ENCODE measurements at places on chromosomes 1 and 21.

GRCh38 chr1:231274119-231274825 is 33.3 kb downstream of the GNPAT start:
- DNase-seq = no peak

GRCh38 chr1:217228689-217229088 is 402.2 kb downstream of the GPATCH2 start:
- no peak for DNase-seq

DNA sequence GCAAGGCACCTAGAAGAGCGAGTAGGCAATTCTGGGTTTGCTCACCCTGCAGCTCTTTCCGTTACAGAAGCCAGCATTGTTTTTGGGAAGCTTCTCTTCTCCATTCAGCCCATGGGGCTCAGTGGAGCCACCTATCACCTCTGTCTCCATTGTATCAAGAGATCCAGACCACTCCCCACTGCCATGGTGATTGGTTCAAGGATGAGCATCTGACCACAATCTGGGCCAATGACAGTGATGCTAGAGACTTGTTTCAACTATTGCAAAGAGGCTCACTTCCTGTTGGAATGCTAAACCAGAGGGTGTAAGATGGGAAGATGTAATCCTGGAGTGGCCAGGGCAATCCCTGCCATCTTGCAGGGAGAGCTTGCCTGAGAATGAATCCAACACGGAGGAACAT is 6.6 kb downstream of the SPATA21 start:
- DNase-seq = no peak

DNA sequence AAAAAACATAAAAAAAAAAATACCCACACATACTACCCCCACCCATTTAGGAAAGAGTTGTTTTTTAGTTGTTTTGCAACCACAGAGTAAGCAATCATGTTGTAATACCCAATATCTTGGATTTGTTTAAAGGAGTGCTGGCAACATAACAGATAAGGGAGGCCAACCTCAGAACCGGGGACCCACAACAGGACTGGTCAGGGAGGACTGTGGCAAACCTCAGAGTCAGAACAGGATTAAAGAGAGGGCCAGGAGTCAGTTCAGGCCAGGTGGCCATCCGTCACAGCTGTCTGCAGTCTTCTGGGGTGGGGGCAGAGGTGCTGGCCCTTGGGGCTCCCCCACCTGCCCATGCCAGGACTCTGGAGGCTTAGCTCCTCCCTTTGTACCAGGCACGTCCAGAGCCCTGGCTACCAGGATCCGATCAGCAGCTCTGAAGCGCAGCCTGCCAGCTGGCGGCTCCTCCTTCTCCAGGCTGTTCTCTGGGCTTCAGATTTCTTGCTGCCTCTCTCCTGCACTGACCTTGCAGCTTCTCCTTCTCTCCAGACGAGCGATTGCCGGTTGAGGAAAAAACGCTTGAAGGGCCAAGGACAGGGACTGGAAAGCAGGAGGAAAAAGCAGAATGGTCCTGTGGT is 7.9 kb downstream of the H6PD start:
- DNase-seq = no peak

DNA sequence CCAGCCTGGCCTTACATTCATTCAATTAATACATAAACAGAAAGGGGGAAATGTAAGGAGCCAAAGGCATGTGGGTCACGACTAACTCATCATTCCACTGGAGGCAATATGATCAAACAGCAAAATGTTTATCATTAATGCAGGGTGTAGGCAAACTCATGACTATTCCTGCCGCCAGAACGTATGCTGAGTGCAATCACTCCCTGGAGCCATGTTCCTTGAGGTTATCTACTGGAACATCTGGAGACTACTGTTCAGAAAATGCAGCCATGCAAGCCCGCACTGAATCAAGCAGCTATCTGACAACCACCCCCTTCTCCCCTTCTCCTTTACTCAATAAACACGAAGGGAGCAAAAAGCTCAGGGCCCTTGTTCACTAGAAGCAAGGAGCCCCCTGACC is 267.6 kb downstream of the COL11A1 start:
- DNase-seq = no peak

GRCh38 chr1:169048043-169048442 is 58.4 kb upstream of the ATP1B1 start:
- DNase-seq = no peak

GRCh38 chr21:34885626-34886239 is 163.4 kb downstream of the RUNX1 start:
- DNase-seq = no peak

DNA sequence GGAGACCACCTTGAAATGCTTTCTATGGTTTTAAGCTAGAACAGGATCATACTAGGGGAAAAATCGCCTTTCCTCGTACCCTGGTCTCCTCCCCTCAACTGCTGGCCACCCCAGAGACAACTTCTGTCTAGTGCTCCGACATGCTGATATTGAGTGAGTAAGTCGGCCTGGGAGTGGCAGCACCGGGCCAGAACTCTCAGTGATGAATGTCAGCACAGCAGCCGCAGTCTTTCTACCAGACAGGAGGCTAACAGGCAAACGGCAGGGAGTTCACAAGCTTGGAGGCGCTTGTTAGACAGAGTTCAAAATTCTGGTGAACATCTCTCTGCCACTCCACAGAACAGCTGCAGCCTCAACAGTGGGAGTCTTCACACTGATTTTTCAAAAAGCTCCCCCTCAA is 716.9 kb downstream of the ADGRL2 start:
- no peak for DNase-seq

GRCh38 chr1:170215072-170215885 is 69.5 kb downstream of the NTMT2 start:
- no peak for DNase-seq

DNA sequence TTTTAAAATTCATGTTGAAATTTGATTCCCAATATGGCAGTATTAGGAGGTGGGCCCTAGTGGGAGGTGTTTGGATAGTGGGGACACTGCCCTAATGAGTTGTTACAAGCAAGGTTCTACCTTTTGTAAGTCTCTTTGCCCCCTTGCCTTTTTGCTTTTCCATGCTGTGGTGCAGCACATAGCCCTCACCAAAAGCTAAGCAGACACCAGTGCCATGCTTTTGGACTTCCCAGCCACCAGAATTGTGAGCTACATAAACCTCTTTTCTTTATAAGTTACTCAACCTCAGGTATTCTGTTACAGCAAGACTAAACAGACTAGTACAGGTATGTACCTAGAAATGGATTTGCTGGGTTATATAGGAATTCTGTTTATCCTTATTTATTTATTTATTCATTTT is 13.7 kb downstream of the ZMYM4 start:
- no peak for DNase-seq

GRCh38 chr1:107493111-107493716 is 352.4 kb downstream of the NTNG1 start:
- DNase-seq = no peak

DNA sequence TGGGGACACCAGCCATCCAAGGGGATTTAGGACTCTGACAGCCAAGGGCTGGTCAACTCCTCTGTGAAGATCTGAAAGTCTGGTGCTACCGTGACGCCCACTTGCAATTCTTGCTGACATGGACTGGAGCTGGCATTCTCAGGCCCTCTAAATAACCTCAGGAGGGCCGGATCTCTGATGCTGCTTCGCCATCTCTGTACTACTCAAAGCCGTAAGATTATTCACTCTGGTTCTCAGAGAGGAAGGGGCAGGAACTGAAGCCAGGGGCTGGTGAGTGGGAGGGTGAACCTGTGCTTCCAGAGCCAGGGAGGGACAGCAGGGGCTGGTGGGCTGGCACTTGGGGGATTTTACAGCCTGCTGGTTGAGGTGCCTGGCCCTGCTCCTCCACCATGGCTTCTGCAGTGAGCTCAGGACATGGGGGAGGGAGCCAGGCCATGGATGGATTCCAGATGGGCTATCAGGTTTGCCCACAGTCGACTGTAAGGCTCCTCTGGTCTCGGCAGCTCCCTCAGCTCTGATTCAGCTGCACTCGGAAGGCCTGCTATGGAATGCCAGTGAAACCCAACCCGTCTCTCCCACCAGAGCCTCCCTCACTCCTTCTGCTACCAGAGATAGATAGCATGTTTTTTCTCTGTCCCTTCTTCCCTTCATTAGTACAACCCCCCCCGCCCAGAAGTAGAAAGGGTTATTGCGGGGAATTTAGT is 84.5 kb downstream of the PLXNA2 start:
- DNase-seq = no peak

- no peak for DNase-seq
These were observed 59.3 kb upstream of the GNG12 start for GRCh38 chr1:67892476-67893125.

- DNase-seq = no peak
These were observed 47.2 kb upstream of the DNAH14 start for GRCh38 chr1:224882264-224882663.

DNA sequence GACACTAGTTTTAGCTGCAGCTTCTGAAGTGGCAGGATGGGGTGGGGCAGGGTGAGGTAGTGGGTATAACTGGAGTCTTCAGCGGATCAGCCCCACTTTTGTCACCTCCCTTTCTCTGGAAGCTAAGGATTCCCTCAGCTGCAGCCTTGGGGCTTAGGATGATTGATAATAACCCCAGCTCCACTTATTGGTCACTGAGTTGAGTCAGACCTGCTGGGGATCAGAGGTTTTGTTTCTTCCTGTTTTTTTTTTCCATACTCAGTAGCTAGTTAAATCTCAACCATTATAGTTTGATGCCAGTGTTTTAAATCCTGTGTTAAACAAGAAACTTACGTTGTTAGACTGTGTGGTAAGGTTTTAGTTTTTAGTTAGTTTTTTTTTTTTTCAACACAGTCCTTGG is 57.2 kb downstream of the LAMC1 start:
- no peak for DNase-seq

DNA sequence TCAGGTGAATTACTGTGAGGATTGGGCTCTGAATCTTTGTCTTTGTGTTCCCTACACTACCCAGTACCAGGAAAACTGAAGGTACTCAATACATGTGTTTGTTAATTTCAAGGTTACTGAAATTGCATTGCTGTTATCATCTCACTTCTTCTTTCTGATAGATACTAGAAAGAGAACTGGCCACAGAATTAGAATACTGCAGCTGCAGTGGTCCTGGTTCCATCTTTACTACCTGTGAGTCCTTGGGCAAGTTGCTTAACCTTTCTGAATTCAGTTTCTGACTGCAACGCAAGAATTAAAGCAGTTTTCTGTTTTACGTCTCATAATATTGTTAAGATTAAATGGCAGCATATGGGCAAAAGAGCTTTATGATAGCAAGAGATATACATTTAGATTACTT is 263.5 kb downstream of the LMO4 start:
- DNase-seq = no peak

- no peak for DNase-seq
These were observed 8.3 kb upstream of the FASLG start for GRCh38 chr1:172650474-172651193.

DNA sequence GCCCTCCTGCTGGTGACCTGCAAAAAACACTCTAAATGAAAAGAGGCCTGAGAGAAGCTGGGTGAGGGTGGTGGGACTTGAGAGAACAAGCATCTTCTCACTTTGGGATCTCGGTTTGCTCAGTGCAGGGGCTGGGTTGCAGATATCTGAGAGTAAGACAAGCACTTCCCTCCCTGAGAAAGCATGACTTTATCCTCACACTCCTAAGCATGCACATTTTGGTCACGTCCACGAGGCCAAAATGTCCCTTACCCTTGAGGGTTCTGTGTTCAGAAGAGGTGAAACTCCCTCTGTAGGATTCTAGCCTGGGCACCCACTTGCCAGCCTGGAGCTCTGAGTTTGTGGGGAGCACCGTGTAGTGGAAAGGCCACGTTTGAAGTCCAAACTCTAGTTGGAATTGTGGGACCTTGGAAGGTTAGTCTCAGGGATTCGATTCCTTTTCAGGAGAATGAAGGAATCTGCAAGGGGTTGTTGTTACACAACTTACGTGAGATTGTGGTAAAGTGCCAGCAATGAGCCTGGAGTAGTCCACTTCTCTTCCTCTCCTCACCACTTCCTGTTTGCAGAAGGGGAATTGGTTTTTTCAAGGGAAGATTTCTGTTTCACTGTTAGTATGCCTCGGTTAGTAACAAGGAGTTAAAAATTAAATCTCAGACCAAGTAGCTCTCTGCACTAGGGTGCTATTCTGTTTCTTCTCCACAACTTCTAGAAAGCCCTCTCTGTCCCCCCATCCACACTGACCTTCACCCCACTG is 3.0 kb downstream of the FCAMR start:
- no peak for DNase-seq

- no peak for DNase-seq
These were observed 177.8 kb downstream of the PSMG1 start for GRCh38 chr21:39005502-39005787.

- DNase-seq = no peak
These were observed 76.5 kb upstream of the CTTNBP2NL start for GRCh38 chr1:112319371-112320040.

Measured in NCI-H524 treated with DMSO at 0.1 percent for 48 hours (cell line).